Endodermal cell (in vitro differentiated cells): ENCODE measurements at places on chromosomes 4 and X.

- no peak for DNase-seq
These were observed 242.4 kb upstream of the TLL1 start for GRCh38 chr4:165630671-165631070.

DNA sequence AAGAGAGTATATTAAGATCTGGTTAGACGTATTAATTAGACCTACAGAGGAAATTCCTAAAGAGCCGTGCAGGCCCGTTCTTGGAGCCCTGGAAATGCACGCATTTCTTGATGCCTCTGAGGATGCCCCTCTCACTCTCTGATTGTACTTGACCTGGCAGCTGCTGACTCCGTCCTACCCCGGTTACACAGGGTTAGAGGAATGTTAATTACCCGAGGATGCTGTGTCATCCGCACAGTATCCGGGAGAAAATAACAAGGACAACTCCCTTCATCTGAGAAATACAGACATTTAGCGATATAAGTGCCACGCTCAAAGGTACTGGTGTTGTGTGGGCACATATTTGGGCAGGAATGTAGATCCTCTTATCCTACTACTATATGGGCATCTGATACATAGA is 404.6 kb upstream of the FAT1 start:
- no peak for DNase-seq

DNA sequence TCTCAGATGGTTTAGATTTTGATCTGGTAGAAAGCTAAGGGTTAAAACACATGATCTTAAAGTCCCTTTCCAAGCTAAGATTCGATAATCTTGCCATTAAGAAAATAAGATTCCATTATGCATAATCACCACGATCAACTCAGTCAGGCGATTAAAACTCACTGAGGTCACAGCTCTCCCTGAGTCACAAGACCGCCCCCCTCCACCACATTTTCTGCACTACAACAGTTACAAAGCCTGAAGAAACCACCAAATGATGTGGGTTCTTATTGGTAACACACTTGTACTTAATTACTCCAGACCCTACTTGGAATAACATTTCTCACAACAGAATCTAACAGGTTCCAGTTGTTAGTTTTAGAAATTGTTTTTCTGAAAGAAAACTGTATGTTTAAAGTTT is 62.8 kb downstream of the SH3KBP1 start:
- DNase-seq = no peak

- peak; percentile 6 for DNase-seq
These were observed 88.1 kb downstream of the RTL5 start for GRCh38 chrX:72043636-72044035.

DNA sequence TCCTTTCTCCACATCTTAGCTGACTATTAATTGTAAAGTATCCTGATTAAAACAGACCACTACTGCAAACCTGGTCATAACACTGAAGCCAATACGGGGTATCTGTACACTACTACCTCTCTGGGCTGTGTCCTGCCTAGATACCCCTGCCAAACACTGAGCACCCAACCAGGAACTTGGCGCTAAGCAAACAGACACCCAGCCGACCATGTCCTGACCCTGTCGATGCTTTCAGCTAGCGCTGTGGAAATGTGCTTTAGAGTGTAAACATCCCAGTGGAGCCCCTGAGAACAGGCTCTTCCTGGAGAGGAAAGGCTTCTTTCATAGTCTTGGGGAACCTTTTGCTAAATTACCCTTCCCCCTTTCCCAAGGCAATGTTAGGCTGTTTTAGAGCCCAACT is 52.9 kb downstream of the CCNG2 start:
- no peak for DNase-seq

- no peak for DNase-seq
These were observed 1614.4 kb downstream of the PCDH19 start for GRCh38 chrX:98795636-98796035.

DNA sequence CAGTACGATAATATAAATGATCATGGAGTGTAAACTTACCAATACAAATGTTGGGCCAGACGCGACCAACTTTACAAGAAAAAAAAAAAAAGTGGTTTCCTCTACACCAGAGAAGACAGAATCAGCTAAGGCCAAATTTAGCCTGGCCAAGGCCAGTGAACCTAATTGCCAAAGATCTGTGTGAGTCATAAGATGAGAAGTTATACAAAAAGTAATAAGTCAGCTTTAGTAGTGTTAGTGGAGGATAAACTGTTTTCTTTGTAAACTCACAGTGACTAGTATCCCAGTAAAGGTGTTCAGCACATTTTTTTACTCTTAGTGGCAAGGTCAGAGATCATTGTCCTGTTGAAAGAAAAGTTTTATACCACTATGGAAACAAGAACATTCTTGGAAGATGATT is 531.4 kb upstream of the TECRL start:
- DNase-seq = no peak

- no peak for DNase-seq
These were observed 81.3 kb upstream of the TMEM33 start for GRCh38 chr4:41853973-41854372.

- peak; percentile 57 for DNase-seq
These were observed 10.1 kb downstream of the PSAPL1 start for GRCh38 chr4:7424553-7425111.

- no peak for DNase-seq
These were observed 33.2 kb downstream of the NPY2R start for GRCh38 chr4:155241664-155242063.

DNA sequence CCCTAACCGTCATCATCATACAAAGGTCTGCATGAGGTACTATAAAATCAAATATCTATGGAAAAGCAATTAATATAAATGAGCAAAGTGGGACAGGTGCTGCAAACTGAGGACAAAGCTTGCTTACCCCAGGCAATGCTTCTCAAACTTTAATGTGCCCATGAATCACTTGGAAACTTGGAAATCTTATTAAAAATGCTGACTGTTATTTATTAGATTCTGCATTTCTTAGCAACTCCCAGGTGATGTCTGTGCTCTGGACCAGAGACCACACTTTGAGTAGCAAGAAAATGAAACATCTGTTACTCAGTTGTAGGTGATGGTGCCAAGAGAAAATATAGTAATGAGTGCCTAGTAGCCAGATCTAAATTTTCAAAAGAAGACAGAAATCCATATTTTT is 890.4 kb upstream of the FTHL17 start:
- DNase-seq = no peak

- no peak for DNase-seq
These were observed 98.0 kb downstream of the MAML3 start for GRCh38 chr4:140056015-140056414.

DNA sequence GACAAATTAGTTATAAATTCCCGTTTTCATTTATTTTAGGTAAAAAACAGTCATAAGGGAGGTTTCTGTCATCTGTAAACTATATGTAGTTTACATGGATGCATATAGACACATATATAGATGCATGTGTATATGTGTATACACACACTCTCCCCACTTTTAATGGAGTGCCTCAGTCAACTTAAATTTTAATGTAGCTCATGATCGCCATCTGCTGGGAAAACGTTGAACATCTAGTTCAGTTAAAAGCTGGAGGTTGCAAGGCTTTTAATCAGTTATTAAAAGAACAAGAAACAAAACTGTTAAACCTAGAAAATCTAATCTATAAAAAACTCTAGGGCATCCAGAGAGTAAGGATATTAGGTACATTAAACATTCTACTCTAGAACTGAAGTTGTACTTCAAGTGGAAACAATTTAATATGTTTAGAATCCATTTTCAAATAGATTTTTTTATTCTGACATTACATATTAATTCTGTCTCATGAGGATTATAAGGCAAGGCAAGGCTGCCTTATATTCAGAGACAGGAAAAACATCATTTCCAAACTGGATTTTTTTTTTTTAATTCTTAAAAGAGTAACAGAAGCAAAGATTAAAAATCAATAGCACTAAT is 122.6 kb downstream of the SHISA3 start:
- DNase-seq = peak; percentile 73

- DNase-seq = no peak
These were observed 3.4 kb upstream of the SCD5 start for GRCh38 chr4:82801910-82802521.

DNA sequence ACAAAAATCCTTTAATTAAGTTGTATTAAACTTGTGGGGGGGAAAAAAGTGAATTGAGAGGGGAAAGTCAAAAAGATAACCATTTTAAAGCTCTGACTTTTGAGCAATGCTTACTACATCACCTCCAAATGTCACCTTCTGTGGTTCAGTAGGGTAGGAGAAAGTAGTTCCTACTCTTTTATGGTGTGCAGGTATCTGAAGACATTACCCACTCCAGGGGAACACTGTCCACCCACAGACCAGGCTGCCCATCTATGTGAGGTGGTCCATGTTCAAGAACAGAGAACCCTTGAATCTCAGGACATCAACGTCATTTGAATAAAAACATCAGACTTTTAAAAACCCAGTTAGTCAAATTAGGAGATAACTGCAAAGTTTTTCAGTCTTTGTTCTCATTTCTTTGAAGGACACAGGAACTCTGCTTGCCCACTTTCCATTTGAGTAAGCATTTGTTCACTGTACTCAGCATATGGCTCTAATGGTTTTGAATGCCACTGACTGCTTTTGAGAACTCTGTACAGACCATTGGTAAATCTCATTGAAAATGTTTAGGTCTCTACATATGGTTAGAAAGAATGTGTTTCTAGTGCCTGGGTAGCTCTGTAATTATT is 18.4 kb downstream of the NMU start:
- DNase-seq = no peak

DNA sequence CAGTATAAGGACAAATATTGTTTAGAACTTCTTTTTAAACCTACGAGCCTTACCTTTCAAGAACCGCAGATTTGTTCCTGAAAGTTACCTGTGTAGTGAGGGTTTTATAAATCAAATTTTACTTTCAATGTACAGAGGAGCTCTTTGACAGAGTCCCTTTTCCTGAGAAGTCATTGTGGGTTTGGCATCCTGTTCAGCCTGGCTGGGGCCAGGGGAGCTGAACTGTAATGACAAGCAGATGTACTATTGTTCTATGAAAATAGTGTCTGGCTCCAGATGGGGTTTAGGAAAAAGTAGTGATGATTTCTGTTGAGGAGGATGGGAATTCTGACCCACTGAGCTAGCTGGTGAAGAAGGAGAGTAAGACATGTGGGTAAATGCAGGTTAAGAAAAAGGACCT is 196.2 kb upstream of the PGRMC2 start:
- DNase-seq = no peak

GRCh38 chr4:18630218-18631110 is 608.9 kb upstream of the LCORL start:
- DNase-seq = no peak

GRCh38 chr4:176981074-176981473 is 188.4 kb upstream of the VEGFC start:
- DNase-seq = no peak

DNA sequence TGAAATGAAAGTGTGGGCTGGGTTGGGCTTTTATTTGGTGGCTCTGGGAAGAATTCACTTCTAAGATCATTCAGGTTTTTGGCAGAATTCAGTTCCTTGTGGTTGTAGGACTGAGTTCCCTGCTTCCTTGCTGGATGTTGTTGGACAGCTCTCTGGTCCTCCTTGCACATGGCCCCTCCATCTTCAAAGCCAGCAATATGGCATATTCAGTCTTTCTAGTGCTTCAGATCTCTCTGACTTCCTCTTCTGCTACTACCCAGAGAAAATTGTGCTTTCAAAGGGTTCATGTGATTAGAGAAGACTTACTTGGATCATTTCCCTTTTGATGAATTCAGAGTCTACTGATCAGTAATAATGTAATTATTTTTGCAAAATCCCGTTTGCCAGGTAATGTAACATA is 12.8 kb upstream of the IGFBP7 start:
- DNase-seq = no peak

GRCh38 chr4:23943478-23943877 is 53.6 kb upstream of the PPARGC1A start:
- no peak for DNase-seq

- no peak for DNase-seq
These were observed 202.1 kb downstream of the OR13H1 start for GRCh38 chrX:131745942-131746489.

GRCh38 chrX:131219271-131219670 is 69.8 kb downstream of the IGSF1 start:
- no peak for DNase-seq

DNA sequence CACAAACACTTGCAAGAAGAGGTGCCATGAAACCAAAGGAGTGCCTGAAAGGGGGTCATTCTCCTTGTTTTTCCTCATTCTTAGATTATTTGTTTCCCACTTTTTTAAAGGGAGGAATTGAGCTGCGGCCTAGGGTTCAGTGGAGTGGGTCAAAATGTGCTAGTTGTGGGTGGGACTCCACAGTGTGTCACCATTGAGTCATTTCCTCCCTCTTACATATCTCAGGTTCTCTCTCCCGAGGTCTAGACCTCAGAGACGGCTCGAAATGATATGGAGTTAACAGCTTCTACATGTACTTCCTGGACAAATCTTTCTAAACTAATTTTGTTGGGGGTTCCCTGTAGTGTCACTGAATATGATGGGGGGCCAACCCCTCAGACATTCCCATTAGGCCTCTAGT is 328.4 kb upstream of the SPANXN1 start:
- DNase-seq = no peak

GRCh38 chr4:185134307-185134869 is 8.7 kb upstream of the SLC25A4 start:
- DNase-seq = no peak

DNA sequence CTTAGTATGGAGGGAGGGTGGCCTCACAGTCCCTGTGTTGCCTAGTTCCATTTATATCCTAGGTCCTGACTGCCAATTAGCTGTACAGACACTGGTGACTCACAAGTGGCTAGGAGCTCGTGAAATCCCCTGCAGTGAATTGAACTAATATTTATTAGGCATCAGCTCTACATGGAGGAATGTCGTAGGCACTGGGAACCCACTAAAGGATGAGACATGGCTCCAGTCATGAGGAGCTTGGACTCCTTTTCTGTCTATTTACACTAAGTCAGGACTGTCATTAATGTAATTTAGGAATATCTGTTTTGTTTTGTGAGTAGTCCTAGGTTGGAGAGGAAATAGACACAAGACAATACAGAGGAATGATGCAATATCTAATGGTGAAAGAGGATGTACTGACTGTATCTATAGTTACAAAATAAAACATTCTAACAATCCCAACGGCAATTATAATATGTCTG is 67.7 kb downstream of the MID1IP1 start:
- DNase-seq = no peak

DNA sequence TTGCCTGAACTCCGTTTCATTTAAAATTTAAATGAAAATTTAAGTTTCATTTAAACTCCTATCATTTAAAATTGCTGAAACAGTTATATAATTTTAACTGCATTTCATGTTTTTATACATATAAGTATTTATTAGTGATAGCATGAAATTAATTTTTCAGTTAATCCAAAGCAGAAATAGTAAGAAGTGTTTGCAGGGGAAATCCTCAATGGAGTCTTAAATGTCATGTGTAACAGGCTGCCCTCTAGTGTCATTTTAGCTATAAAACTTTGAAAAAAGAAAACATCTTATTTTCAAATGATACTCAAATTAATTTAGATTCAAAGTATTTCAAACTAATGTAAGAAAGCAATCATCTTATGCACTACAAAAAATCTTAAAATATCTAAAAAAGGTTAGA is 27.2 kb downstream of the TAPT1 start:
- no peak for DNase-seq

- no peak for DNase-seq
These were observed 135.2 kb upstream of the EDNRA start for GRCh38 chr4:147345662-147346061.

GRCh38 chr4:159944477-159944876 is 841.6 kb downstream of the RAPGEF2 start:
- no peak for DNase-seq

- DNase-seq = no peak
These were observed 80.1 kb downstream of the ANAPC4 start for GRCh38 chr4:25457053-25457715.

- no peak for DNase-seq
These were observed 149.9 kb upstream of the PAQR3 start for GRCh38 chr4:79088946-79089691.

- DNase-seq = peak; percentile 75
These were observed 194.7 kb downstream of the CPEB2 start for GRCh38 chr4:15197005-15197404.
